ENCODE measurements at places on chromosomes 6 and 20. TPM values are rescaled to one million over a fixed set of nuclear protein-coding genes. Genes with fewer than 3 reads are reported as not detected.

DNA sequence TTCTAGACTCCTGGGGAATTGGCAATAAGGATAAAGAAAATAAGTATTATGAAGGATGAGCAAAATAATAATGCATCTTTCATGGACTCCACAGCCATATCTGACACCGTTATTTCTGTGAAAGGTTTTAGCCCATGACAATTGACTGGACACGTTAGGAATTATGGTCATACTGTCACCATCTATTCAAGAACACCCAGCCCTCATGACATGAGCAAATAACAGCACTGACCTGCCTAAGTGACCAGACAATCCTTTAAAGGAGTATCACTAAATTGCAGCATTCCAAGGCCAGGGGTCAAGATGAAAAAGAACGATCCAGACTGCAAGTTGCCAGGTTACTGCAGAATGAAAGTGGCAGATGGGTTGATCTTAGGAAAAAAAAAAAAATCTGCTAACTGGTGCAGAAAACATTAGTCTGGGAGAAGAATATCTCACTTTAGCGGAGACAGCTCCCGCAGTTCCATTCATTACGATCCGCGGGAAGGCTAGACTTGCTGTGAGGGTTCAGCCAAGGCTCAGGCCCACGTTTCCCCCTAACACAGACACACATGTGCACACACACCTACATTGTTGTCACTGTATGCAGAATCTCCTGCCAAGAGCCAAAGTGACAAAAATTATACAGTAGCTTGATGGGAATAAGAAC is 237.7 kb upstream of the AGPAT4 start:
- DNase-seq: no peak

DNA sequence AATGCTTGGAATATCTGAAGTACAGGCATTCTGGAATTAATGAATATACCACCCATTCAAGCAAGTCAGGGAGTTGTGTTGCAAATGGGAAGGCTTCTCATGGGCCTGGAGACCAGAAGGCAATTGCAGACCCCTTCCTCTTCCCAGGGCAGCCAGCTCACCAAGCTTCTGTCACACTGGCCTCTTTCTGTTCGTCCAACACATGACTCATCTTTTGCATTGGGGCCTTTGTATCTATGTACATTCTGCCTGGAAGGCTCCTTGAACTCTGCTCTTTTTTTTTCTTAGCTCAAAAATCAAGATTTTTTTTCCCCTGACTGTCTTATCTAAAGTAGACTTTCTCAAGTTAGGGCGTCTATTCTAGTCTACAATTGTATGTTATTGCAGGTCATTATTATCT is 132.9 kb upstream of the MYLIP start:
- no peak for DNase-seq

GRCh38 chr6:11632795-11633511 is 95.4 kb downstream of the TMEM170B start:
- DNase-seq: no peak

DNA sequence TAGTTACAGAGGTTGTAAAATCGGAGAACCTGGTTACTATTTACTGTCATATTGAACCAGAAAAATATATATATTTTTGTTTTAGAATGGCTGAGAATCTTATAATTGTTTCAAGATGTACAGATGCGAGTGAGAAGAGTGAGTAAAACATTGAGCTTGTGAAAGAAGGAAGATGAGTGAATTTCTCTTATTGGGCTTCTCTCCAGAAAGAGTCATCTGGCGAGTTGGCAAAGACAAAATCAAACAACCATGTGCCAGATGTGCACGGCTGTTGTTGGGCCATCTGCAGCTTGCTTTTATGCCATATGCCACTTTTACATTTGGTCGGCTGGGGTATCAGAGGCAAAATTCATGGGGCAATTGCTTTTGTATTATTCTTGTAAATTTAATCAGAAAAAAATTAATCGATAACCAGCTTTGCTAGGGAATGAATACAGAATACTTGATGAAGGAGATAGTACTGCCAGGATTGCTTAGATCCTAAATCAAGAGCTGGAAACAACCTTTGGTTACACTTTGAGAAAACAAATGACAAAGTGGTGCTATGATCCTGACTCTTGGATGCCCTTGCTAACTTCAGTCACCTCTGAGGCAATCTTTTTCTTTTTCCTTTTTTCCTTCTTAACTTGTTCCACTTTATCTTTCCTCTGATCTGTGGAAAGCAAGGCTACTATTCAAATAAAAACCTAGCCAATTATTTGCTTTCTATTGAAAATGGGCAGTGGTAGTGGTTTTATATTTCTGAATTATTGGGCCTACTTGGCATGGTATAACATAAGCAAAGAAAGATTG is 97.1 kb upstream of the GRIK2 start:
- no peak for DNase-seq

- no peak for DNase-seq
These were observed 64.5 kb downstream of the FAM120B start for GRCh38 chr6:170371080-170371479.

- DNase-seq: peak; percentile 68
These were observed at the start of gene KCNB1 for GRCh38 chr20:49482621-49483017. Gene KCNB1 (minus strand): TSS chr20:49482668. CDS start chr20:49482480, 188 bp downstream.

GRCh38 chr6:105900125-105900937 is 185.8 kb upstream of the PRDM1 start:
- no peak for DNase-seq

DNA sequence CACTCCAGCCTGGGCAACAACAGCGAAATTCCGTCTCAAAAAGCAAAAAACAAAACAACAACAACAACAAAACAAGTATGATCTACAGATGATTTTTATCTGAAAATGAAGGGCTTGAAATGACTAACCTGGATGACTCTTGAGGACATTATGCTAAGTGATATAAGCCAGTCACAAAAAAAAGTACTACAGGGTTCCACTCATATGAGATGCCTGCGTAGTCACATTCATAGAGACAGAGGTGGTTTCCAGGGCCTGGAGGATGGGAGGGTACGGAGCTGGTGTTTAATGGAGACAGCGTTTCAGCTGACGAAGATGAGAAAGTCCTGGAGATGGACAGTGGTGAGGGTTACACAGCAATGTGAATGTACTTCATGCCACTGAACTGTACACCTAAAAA is 8.3 kb upstream of the INSM1 start:
- DNase-seq: no peak

DNA sequence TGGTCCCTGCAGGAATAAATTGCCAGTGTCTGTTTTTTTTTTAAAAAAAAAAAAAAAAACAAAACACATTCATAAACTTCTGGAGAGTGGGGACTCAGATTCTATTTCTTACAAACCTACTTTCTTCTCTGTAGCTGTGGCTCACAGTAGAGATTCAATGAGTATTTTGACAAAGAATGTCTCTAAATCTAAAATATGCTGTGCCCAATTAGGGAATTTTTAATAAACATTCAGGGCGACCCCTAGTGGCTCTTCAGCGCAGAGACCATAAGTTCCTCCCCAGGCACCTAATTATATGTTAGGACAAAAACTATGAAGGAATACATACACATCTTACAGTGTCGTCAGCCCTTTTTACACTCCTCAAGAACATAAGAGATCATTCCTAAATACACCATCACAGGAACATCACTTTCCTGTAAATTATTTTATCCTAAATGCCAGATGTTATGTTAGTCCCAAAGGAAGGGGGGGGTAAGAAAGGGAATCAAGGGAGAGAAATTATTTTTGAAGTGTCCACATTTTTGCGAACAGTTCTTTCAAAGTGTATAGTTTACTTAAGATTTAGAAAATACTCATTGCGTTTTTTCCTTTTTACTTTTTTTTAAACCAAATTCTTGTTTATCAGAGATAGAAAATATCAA is 21.8 kb upstream of the NAA20 start:
- DNase-seq: no peak

DNA sequence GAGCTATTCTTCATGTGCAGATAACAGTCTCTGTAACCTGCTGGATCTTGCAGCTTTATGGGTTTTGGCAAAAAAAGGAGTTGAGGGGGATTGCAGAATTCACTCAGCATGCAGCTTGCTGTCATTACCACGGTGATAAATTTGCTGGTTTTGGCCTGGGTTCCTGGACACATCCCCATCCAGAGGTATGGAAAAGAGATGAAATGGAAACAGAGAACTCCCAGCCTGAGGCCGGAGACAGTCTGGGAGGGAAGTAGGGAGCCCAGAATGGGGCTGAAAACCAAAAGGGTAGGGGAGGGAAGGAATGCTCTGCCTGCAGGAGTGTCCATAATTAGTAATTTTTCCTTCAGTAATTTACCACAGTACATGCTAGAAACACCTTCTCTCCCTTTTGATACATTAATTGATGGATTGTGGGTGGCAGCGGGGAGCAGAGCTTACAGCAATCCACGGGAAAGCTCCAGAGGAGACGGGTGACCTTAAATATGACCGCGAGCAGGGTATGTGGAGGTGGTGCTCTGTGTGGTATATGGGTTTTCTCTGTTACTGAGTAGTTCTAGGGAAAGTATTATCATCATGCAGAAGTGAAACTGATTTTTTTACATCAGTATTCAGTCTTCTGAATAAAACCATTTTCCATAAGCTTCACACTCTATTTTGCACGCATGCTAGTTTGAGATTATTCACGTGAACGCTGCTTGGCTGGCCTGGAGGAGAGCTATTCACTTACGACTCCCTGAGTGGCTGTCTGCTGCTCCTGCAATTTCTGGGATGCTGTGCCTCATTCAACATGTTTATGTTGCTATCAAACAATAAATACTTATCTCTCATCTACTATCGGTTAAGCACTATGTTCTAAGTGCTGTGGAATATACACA is 66.3 kb upstream of the KCNK16 start:
- no peak for DNase-seq

DNA sequence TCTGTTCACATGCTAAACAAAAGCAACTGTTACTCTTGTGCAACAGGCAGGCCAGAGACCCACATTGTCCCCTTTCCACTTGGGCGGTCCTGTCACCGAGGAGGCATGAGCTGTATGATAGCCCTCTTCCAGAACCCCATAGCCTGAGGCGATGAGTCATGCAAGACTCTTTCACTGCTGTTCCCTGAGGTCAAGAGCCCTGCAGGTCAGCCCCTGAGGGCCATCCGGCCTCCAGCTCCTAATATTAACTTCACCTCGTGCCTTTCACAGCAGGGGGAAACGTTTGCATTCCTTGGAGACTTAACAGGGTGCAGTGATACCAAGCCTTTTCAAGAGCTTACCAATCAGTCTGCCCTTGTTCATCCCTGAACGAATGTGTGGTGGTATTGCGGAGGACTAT is 253.3 kb upstream of the ECI2 start:
- no peak for DNase-seq

DNA sequence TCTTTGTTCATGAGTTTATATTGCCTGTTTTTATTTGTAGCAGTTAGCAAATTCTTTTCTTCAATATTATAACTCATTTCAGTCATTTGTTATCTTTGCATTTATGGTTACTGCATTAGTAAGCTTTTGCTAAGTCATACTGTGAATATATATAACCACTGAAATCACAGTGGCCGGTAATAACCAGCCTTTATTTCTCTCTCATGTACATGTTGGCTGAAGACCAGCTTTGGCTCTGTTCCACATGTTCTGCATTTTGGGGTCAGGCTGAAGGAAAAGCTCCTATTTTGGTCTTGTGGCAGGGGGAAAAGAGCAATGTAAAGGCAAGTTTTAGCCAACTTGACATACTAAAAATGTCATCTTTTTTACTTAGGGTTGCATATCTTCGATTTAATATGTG is 276.3 kb downstream of the BCKDHB start:
- no peak for DNase-seq

DNA sequence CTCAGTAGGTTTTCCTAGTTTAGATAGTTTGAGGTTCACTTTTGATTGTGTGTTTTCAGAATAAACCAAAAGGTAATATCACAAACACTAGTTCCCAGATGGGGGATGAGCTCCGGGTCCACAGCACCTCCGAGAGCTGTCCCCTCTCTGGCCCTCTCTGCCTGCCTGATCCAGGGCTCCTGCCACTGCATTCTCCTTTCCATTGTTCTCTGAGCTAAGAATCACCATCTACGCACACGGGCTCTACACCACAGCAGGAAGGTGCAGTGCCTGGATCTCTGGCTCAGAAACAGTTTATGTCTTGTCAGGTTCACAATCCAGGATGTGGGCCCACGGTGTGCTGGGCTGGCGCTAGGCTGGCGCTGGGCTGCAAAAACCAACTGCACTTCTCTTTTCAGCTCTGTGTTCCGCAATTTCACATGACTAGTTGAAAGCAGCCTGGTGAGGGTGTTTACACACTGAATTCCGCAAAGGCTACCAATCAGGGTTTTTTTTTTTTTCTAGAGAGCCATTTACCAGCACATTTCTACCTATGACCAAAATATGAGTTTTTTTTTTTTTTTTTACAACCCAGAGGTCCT is 167.5 kb downstream of the SOD2 start:
- DNase-seq: no peak

- DNase-seq: no peak
These were observed 448.6 kb downstream of the GJA1 start for GRCh38 chr6:121884091-121884490.

- no peak for DNase-seq
These were observed 28.0 kb downstream of the DIDO1 start for GRCh38 chr20:62898093-62898964.

DNA sequence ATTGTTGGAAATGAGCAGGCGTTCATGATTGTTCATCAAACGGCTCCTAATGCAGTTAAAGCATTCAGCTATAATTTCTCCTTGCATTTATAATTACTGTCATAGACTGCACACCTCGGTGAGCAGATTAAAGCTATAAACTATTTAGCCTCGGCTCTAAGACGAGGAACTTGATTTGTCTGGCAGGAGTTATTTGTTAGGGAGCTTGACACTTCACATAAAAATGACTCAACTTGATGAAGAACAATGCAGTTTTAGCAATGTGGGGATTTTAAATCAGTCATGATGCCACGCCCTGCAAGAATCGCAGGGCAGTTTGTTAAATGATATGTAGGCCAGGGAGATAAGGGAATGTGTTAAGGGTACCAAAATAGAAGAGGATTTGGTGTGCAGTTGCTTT is 290.2 kb downstream of the TSHZ2 start:
- no peak for DNase-seq

DNA sequence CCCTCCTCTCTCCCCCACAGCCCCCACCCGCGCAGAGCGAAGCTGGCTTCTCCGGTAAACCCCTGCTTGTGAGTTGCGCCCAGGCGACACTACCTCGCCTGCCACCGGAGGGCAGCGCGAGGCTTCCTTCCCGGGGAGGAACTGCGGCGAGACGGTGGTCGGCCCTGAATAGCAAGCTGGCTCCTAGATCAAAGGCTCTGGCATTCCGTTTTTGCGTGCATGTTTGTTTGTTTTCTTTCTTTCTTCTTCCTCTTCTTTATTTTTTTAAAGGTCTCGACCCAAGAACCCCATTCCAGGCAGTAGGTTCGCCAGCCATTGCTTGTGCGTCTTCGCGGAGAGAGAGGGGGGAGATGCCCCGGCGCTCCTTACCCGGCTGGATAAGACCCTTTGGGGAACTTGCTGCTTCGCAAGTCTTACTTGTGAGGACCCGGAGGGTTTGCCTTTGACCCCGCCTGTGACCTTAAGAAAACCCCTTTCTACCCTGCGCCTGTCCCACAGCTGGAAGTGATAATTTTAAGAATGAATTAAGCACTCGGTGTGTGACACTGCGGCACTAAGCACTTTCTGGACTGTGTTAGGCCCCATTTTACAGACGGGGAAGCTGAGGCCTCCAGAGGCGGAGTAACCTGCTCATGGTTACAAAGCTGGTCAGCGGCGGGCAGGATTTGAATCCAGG is 92.7 kb upstream of the SIRPA start:
- DNase-seq: peak; percentile 63

Gene PCSK2
- not detected for total RNA-seq

Gene CD83
- total RNA-seq: 2.1 TPM

Gene SMOC2
- total RNA-seq: 26.1 TPM

Gene TMEM239
- not detected for total RNA-seq

Gene WFDC5
- total RNA-seq: 0.78 TPM
